ENCODE measurements at places on chromosomes 7 and 10.

DNA sequence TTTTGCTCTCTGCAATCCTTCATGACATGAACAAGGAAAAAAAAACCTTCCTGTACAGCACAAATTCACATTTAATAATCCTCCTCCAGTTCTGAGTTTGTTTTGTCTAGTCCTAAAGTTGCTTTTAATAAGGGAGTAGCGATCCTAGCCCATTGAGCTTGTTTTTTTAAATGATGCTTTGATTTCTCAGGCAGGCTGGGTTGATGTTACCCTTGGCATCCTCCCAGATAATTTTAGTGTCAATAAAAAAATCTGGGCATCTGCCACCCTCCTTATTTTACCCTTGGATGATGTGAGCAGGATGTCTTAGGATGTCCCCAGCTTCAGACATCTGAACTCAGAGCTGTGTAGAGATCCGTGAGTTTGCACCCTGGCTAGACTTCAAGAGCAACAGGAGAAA, 33.9 kb upstream of the PROSER2 start:
- DNase-seq: no peak

DNA sequence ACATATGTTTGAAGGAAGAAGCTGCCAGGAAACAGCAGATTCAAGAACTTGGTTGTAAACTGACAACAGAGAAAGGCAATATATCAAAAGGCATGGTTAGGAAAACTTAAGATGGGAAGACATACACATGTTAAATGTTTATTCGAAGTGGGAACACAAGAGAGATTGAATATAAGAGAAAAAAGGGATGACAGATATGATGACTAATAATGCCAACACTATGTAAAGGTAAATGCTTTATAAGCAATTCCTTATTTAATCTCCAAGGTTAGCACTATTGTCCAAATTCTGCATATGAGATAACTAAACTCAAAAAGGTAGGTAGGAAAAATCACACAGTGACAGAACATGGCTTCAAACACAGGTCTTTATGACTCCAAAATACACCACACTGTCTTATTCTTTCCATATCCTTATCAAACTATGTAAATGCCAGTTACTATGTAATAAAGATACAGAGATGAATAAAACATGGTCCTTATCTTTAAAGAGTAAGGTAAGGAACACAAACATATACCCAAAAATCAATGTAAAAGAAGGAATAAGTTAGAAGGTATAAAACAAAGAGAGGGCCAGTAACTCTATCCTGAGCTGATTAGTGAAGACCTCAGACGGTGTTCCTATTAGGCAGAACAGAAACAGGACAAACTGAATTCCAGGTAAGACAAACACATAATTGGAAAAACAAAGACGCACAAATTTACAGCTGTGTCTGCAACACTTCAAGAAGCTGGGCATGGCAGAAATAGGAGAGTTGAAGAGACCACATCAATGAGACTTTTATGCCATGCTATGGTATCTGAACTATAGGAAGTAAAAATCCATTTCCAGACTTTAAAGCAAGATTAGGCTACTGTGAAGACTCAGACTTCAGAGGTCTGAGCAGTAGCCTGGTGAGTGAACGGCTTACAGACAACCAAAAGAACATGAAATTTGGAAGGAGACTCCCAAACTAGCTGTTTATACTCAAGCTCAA, 56.1 kb downstream of the ABI1 start:
- no peak for DNase-seq

GRCh38 chr10:110919971-110920881, 822 bp downstream of the SHOC2 start:
- DNase-seq: peak; percentile 6

- DNase-seq: no peak
These were observed 189.9 kb upstream of the CXCL12 start for GRCh38 chr10:44574596-44575480.

DNA sequence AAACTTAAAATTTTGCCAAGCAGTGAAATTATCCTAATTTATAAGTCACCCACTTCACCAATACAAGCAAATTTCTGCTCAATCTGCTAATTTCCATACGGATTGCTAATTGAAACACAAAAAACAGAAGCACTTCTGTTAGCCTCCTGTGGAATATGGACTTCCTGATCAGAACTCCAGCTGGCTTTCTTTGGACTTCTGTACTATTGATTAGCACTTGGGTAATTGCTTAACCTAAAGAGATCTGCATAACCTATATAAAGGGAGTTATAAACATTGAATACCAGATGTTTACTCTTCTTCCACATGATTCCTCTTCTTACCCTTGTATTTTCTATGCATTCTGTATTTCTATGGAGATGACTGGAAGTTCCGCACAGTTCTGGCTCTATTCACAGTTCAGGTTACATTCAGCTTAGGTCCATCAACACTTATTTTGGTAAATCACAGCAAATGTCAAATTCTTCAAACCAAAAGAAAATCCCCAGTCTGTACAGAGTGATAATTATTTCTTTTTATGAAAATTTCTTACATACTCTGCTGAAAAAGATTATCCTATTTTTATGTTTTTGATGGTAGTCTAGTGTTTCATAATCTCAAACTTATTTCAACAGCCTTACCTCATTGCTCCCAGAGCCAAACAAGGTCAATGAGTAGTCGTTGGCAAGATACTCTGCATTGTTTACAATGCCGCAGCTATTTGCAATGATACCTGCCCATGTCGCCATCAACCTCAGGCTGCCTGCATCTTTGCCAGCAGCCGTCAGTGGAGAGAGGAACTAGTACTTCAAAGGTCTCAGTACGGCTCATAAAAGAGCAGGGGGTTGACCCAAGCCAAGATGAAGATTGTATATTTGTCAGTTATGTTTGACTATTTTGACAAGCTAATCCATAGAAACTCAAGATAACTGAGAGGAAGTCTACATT, 225.6 kb downstream of the AHR start:
- no peak for DNase-seq

DNA sequence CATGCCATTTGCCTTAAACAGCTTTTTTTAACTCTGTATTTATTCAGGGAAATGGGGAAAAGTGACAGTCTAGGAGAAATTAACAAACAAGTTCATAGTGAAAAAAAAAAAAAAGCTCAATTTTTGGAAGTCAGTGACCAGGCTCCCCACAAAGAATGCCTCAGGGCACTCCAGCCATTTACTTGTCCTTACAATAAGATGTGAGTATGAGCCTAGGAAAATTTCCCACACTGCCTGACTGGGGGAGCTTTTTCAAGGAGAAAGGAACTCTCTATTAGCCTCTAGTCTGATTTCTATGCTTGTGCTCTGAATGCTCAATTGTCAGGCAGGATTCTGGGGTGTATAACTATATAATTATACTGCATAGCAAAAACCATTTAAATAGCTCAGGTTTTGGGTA, 74.9 kb upstream of the NRBF2 start:
- no peak for DNase-seq

- DNase-seq: no peak
These were observed 107.8 kb downstream of the SFMBT2 start for GRCh38 chr10:7302930-7303557.

- DNase-seq: no peak
These were observed 109.3 kb upstream of the INSIG1 start for GRCh38 chr7:155188357-155188756.

GRCh38 chr7:116028787-116029186, 1.8 kb downstream of the TFEC start:
- no peak for DNase-seq

- no peak for DNase-seq
These were observed 37.4 kb downstream of the LRRC72 start for GRCh38 chr7:16564023-16564380.

- no peak for DNase-seq
These were observed 16.7 kb upstream of the AZGP1 start for GRCh38 chr7:99992330-99993038.

DNA sequence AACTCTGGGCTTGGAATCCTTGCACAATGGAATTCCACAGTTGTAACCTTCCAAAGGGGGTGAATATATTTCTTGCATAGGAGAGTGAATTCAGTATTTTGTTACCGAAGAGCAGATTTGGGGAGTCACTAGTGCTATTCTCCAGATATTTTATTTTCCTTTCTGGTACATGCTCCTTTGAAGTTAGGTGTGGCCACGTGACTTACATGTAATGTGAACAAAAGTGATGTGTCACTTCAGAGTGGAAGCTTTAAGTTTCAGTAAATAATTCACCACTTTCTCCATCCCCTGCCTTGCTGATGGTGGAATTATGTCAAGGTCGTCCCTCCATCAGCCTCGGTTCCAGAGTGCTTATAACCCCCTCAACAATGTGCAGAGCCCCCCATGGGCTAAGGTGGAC, 25.3 kb downstream of the ASNS start:
- no peak for DNase-seq

DNA sequence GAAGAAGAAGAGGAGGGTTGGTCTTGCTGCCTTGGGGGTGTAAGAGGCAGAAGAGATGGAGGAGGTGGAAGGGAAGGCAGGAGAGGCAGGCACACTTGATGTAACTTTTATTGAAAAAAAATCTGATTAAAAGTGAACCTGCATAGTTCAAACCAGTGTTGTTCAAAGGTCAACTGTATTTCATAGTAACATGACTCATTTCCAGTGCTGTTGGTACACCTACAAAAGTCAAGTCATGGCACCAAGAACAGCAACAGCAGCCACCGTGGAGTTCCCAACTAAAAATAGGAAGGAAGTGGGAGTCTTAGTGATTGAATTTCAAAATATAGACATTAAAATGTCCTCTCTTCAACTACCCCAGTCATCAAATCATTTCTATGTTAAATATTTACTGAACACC, 88.5 kb downstream of the CTNNA3 start:
- no peak for DNase-seq

DNA sequence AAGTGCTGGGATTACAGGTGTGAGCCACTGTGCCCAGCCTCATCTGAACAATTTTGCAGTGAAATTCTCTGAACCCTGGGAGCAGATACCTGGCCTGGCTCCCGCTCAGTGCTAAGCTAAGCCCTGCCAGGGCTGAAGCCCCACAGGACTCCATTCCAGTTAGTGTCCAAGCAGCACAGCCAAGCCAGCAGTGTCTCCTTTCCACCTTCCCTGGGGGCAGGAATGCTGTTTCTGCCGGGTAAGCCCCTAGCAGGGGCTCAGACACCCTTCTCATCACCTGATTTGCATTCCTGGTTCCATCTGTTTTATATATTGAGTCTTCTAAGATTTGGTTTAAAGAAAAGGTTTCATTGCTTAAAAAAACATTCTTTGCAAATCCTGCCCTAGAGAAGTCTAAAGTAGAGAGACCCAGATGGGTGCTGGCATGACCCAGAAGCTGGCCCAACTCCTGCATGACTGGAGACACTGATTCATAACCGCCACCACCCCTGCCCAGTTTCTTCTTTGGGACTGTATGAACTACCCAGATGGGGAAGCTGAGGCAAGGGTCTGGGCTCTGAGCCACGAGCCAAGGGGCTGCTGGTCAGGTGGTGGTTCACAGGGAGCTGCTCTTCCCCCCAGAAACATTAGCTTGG, 14.0 kb downstream of the SLC13A4 start:
- no peak for DNase-seq

DNA sequence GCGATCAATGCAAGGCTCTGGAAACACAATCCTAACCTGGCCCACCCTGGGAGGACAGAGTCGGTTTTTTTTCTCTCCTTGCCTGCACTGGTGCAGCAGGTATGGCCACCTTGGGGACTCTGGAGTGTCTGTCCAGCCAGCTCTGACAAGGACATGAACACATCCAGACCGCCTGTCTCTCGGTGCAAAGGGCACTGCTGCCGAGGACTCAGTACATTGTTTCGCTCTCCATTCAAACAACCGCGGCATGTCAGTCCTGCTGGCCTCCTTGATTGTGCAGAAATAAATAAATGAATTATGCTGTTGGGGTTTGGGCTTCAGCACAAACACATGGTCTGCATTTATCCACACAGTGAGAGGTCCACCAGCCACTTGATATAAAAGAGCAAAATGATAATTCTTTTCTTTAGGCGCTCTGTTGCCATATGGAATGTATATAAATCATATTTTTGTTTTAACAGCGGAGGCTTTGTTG, 565.2 kb downstream of the KCNMA1 start:
- no peak for DNase-seq

- DNase-seq: no peak
These were observed 35.6 kb upstream of the ATP6V0A4 start for GRCh38 chr7:138833596-138833995.

DNA sequence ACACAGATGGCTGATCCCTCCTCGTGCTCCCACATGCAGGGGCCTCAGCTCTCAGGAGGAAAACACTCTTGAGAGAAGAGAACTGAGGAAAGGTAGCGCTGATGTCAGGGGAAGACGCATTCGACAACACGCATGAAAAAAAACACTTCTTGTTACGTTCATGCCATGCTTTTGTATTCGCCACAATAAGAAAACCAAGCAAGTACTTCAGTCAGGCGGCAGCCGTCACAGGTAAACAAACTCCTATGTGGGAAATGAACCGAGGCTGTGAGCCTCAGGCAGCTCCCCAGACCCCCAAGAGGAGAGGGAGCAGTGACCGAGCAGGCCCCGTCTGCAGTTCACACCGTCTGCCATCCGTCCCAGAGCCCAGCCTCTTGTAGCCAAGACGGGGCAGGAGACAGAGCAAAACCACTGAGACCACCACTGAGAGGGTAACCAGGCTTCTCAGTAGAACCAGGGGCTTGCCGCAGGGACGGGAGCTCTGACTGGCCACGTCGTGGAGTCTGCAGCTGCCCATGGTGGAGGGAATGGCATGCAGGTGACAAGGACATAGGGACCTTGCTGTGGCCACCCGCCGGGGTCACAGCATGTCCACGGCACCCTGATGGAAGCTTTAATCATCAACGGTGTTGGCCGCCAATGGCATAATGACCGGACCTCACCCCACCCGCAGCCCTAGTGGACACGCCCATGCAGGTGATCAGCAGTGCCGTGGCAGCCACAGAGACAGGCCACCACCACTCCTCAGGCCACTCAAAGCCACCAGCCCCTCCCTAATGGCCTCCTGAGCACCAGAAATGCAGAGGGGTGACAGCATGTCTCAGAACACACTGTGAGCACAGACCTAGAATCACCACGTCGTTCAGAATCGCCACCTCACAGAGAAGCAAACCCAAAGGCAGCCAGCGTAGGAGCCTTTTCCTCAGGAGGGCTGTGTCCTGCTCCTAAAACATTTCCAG, 304.3 kb downstream of the PTPRN2 start:
- no peak for DNase-seq

Data from stimulated activated CD8-positive, alpha-beta memory T cell treated with anti-CD3 and anti-CD28 coated beads, Interleukin-15, amount 100 ng/mL, for 24 hours (primary cell).